Stimulated activated CD8-positive, alpha-beta memory T cell treated with anti-CD3 and anti-CD28 coated beads, Interleukin-15, amount 100 ng/mL, for 24 hours (primary cell): ENCODE measurements at places on chromosomes 6 and 20.

- no peak for DNase-seq
Measured at GRCh38 chr6:105430685-105431084, 27.8 kb upstream of the PREP start.

GRCh38 chr20:47773371-47773786, 11.9 kb downstream of the SULF2 start:
- no peak for DNase-seq

- DNase-seq = no peak
Measured at GRCh38 chr6:50381099-50381415, 331.3 kb upstream of the DEFB112 start.

GRCh38 chr6:105014448-105014847, 57.5 kb downstream of the LIN28B start:
- no peak for DNase-seq

DNA sequence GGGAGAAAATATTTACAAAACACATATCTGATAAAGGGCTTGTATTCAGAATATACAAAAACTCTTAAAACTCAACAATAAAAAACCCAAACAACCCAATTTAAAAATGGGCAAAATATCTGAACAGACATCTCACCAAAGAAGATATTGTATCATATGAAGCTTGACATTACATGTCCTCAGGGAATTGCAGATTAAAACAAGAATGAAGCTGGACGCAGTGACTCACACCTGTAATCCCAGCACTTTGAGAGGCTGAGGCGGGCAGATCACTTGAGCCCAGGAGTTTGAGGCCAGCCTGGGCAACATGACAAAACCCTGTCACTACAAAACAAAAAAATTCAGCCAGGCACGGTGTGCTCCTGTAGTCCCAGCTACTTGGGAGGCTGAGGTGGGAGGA, 135.4 kb upstream of the AKIRIN2 start:
- DNase-seq = no peak

GRCh38 chr6:152170702-152171667, 363.5 kb downstream of the ESR1 start:
- no peak for DNase-seq

- no peak for DNase-seq
Measured at GRCh38 chr6:149473080-149474052, 11.4 kb downstream of the ZC3H12D start.

DNA sequence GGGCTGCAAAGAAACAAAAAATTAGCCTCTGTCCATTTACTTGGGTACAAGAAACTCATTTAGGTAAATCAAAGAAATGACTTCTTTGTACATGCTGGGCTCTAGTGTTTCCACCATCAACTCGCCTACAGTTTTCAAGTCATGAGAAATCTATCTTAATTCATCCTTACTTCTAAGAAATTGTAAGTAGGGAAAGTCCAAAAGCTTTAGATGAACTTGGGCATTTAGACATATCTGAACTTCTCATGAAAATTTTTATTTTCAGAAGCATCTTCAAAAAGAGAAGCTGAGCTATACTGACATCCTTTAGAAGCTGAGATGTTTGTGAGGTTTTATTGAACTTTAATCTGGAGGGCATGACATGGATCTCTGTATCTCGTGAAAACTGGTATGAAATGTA, 117.3 kb downstream of the MYB start:
- DNase-seq = no peak

- no peak for DNase-seq
Measured at GRCh38 chr20:35618263-35619131, 2.9 kb downstream of the SPAG4 start.

DNA sequence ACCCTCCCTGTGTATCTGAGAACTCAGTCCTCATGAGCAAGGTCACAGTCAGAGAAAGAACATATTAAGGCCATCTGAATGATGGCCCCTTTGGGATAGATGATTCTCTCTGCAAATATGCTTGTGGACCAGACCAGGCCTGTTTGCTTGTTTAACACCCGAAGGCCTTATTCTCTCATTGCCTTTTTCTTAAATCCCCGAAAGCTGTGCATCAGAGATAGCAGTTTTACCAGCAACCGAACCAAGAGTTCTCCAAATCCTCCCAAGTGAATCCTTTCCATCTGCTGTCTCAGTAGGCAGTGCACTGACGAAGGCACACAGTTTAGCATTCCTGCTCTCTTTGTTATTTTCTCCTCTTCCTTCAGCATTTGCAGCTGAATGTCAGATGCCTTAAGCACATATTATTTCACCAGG, 79.8 kb downstream of the TRMT6 start:
- DNase-seq = no peak

DNA sequence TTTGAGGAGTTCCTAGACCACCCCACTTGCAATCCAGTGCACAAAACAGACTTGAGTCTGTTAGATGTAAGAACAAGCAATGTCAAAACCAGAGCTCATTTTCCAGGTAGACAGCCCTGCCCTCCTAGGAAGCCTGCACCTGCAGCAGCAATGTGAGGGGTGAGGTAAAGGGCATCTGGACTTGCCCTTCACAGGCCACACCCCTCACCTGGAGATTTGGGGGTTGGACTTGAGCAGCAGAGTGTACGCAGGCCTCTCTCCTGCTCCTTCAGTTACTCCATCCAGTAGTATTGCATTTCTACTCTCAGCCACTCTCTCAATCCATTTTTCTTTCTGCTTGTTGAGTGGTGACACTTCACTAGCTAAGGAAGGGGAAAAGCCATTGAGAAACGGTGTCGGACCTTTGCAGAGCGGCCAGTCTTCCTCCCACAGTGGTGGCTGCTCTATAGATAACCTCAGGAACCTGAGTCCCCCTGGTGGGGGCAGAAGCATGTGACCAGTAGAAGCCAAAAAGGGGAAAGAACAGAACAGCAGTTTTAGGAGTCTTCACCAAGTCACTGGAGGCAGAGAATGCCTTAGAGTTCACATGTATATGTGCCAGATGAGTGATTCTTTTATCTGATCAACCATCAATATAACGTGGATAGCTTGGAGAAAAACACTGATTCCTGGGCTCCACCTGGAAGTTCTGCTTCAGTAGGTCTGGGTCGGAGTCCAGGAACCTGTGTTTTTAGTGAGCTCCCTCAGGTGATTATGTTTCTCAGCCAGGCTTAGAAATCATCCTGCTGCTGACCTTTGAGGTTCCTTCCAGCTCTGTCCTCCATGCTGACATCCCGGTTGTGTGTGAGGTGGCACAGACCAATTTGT, 28.0 kb downstream of the ARFGEF2 start:
- no peak for DNase-seq

- no peak for DNase-seq
Measured at GRCh38 chr20:51412333-51412871, 130.1 kb downstream of the NFATC2 start.

DNA sequence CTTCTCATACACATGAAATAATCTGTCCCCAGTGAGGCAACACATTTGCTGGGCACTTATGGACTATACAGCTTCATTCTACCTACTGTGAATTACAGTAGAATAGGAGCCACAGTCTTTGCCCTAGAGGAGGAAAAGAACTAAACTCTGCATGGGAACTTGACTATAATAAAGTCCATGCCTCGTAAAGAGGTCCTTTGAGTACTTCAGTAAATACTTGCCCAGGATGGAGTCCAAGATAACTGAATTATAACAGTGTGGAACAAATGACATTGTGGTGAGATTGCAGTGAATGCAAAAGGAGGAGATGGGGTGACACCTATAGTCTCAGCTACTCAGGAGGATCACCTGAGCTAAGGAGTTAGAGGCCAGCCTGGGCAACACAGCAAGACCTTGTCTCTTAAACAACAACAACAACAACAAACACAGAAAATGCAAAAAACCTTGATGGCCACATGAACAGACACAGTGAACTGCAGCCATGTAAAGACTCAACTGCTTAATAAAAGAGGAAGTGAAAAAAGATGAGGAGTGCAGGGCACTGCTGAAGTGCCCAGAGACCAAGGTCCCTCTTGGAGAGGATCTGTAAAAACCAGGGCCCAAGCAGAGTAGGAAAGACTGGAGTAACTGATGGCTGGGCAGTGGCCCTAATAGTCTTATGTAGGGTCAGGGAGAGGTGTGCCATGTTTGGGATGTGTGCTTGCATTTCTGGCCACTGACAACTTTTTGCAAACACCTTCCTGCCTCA, 3.7 kb downstream of the MRPS18A start:
- DNase-seq = no peak

GRCh38 chr20:8208226-8208625, 76.2 kb downstream of the PLCB1 start:
- no peak for DNase-seq

DNA sequence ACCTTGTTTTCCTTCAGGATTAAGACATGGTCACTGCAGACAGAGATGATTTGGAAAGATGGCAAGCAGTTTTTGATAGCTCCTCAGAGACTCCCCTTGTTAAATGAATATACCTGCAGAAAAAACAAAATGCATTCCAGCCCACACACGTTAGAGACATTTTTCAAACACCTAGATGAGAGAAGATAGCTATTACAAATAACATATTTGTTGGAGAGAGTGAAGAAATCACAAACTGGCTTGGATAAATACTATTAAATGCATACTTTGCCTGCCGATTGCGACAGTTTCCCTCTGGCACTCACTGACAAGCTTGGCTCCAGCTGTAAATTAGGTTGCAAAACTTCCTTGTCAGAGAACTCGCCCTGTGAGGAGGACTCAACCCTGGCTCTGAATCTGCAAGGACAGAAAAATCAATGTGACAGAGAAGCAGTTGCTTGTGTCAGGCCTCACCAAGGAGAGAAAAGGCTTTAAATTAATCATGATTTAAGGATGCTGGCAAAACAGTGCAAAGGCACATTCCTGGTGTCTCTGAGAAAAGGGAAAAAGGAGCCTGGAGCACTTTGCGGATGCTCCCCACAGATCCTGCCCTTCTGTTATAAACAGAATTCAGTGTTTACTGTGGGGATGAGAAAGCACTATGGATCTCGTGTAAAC, 423.7 kb upstream of the MARCKS start:
- DNase-seq = no peak

DNA sequence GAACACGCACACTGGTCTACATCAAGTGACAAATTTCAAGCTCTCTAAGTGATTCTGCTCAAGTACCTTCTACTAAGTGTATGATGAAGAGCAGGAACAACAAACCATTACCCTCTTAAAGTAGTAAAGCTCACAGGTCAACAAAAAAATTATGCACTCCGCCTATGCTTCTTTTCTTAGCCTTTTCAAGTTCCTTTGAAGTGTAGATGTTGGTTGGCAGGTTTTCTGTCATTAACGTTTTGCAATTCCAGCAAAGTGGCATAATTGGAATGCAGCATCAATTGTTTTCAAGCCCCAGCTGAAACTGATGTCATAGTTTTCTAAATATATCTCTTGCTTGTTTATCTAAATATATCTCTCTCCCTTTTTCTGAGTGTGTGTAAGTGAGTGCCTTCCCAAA, 396.9 kb upstream of the EYS start:
- DNase-seq = no peak

DNA sequence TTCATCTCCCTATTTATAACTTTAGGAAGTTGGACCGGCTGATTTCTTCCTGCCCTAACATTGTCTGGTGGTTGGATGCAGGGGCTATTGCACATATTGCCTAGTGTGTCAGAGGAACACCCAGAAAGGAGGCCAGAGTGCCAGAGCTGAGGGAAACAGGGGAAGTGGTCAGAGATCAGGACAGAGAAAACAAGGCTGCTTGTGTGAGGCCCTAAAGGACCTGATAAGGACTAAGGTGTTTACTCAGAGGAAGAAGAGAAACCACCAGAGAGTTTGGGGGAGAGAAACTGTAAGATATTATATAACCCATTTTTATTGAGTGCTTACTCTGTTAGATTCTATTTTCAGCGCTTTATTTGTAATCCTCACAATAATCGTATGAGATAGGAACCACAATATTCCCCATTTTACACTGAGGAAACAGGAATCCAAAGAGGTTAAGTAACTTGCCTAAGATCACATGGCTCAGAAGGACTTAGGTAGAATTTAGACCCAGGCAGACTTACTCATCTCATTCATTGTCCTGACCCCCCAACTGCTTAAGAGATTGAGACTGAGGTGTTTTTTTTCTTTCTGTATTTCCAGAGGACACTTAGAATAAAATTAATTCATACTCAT, 54.0 kb upstream of the REV3L start:
- no peak for DNase-seq

DNA sequence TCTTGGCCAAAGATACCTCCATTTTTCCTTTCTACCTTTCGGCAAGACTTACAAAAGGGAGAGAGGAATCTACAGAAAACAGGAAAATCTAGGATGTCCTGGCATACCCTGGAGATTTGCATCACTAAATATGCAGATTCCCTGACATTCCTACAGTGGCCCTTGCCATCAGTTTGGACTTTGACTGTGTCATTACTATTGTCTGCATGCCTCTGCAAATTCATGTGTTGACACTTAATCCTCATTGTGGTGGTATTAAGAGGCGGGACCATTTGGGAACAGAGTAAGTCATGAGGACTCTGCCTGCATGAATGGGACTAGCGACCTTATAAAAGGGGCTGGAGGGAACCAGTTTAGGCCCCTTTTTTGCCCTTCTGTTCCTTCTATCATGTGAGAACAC, 50.5 kb upstream of the DTNBP1 start:
- no peak for DNase-seq

DNA sequence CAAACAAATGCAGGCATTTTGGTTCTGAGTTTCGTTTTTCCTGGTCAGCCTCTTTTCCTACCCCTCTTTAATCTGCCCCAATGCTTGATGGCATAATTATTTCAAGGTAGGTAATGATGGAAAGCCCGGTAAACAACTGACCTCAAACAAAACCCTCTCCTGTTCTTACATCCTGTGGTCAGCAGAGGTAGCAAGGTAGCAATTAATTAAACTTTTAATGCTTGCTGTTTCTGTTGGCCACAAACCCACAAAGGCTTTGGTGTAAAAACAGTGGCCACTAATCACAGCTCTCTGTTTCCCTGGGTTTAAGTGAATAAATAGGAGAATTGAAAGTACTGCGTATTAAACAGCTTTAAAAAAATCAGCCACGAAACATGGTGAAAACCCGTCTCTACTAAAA, 261.5 kb upstream of the SOX4 start:
- DNase-seq = no peak

GRCh38 chr6:33772082-33772830, 16.7 kb downstream of the LEMD2 start:
- DNase-seq = no peak

DNA sequence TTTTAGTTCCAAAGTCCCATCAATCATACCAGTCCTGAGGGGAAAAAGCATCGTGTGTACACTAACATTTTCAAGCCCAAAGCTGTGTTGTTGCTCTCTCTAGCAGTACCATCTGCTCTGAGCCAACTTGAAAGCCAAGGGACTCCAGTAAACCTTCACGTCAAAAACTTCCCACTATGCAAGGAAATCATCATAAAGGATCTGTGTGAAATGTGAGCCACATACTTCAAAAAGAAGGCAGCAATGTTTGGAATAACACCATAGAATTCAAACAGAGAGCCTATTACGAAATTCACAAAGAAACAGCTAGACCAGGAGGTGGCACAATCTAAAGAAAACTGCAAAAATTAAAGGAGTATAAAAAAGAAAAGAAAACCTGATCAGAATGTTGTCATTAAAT, 399.8 kb upstream of the EPHA7 start:
- no peak for DNase-seq

GRCh38 chr6:33696548-33697518, 14.7 kb downstream of the UQCC2 start:
- no peak for DNase-seq

DNA sequence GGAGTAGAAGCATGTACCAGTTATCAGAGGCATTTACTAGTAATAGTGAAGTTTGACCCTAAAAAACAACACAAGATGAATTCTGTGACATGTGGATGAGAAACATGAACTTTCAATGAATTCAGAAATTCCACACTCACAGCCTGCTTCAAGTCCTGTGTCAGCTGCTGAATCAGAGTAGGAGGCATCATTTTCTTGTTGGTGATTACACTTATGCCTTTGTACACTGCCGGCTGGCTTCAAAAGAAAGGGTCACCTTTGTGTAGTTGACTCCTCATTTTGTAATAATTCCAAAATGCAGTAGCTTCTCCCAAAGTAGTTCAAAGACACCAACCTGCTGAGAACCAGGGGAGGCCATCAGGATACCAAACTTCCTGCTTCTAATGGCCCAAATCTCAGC, 165.5 kb downstream of the BACH2 start:
- DNase-seq = no peak
